ENCODE measurements at places on chromosomes 12 and 14.

DNA sequence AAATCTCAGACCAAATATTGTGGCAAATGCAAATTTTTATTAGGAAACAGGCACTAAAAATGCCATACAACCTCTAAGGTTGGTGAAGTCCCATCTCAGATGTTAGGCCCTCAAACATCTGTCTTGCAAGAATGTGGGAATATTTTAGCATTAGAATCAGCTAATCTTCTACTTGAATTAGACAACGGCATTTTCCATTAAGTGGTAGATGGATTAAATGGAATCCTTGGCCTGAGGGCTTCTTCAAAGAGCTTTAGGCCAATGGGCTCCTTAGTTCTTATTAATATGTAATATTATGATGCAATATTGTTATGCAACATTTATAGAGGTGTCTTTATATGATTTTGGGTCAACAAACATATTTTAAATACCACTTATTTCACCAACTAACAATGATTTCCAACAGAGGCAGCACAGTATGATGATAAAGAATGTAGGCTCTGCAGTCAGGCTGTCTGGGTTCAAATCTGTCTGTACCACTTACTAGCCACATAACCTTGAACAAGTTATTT lies 122.9 kb upstream of the PLEKHA5 start:
- DNase-seq = no peak

DNA sequence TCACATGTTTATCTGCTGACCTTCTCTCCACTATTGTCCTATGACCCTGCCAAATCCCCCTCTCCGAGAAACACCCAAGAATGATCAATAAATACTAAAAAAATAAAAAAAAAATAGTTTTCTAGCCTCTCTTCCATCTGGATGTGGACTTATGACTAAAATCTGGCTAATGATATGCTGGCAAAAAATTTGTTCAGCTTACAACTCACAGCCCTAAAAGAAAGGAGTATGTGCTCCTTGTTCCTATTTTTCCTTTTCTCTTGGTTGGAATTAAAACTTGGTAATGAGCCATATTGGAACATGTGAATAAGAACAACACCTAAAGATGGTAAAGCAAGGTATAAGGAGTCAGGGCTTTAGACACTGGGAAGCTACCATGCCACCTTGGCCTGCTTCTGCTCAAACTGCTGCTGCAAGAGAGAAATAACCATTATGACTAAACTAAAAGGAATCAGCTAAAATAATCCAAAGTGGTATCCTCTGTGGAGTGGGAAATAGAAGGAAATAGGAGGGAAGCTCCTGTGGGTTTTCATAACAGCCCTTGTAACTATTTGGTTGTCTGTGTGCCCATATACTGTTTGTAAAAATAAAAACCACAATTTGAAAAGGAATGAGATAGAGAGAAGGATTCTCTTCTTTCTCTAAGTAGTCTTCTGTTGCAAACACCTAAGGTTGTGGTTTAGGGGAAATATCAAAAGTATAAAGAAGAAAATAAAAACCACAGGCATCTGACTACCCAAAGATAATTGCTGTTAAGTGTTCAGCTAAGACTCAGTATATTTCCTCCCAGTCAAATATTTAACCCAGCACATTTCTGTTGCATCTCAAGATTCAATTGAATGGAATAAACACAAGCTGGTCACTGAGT lies 53.8 kb downstream of the SDR9C7 start:
- no peak for DNase-seq

- DNase-seq = no peak
Measured at GRCh38 chr12:58801986-58802385, 118.3 kb downstream of the LRIG3 start.

DNA sequence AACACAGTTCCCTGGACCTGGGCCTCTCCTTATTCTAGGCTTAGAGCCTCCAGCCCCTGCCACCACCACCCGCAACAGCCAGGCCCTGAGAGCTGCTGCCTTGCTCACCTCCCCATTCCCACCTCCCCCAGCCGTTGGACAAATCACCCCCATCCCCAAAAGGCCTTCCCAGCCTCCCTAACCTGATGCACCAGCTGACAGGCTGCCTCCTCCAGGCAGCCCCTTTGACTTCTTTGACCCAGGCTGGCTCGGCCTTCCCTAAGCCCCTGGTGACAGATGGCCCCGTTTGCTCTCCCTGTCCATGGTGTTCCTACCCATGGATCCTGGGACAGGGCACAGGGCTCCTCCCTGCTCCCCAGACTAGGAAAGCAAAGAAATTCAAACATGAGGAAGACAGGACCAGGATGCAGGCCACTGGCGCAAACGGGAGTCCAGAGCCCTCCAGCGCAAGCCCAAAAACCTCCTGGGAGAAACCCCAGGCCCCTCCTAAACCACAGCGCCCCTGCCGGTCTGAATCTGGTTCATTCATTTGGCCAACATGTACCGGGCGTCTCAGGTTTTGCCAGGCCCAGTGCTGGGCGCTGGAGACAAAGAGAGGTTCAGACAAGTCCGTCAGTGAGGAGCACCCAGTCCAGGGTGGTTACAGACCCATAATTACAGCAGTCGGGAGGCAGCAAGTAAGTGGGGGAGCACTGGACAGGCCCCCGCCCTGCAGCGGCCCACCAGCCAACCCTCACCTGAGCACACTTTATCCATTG lies 2.4 kb downstream of the AKT1 start:
- no peak for DNase-seq

DNA sequence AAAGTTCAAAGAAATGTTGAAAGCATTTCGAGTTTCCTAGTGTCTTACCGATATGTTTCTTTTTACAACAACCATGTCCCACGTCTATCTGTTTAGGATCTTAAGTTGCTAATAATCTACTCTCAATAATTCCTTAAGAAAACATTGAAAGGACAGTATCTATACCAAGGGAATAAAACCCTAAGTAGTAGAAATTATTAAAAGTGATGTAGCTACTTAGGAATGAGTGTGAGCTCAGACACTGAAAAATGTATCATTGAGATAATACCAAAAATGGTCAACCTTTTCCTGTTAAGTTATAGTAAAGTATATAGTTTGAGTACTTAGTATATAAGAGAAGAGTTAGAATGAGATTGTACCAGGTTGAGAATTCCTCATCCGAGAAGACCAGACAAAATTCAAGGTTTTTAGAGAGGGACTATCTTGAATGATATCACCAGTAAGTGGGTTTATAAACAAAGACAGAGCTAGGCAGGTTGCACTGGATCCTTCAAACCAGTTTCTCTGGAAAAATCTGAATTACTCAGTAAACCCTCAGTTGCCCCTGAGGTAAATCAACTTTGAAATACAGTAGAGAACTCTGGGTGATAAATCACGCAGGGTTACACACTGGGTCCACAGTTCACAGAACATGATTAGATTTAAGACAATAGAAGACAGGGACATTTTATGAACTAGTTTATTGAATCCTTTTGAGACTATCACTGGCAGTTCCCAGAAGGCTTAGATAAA lies 96.8 kb downstream of the ERGIC2 start:
- no peak for DNase-seq

DNA sequence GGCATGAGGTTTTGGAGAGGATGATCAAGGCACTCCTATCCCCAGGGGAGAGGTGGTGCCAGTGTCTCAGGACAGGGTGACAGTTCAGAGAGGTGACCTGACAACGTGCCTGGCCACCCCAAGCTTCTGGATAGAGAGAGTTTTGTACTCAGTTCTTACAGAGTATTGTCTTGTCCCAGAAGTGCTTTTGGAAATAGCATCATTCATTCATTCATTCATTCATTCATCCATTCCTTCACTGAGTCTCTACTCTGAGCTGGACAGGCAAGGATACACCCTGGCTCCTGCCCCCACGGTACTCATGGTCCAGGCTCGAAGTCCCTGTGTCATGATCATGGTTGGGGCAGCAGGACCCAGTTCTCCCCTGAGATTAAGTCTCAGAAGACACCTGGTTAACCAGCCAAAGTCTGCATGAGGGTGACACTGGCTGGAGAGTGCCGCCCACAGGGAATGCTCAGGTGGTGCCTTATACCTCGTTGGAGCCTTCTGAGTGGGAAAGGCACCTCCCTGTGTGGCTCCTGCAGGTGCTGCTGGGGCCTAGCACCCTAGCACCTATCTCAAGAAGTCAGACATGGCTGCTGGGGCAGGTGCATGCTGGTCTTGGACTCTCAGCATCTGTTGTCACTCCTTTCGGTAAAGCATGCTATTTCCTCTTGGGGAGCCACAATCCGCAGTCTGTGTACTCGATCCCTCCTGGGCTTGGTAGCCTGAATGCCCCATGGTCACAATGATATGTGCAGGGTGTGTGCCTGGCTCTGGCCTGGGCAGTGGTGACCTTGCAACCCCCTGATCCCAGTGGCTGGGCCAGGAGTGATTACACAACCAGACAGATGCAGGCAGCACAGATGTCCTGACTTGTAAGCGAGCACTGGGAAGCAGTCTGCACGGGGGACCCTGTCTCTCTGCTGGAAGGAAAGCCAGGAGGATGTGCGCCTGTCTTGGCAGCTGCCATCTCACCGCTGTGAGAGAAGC lies 57.8 kb downstream of the C14orf132 start:
- DNase-seq = no peak

GRCh38 chr12:92070054-92070863 lies 75.4 kb downstream of the BTG1 start:
- no peak for DNase-seq

- DNase-seq = no peak
Measured at GRCh38 chr12:96120359-96121100, 73.6 kb upstream of the ELK3 start.

DNA sequence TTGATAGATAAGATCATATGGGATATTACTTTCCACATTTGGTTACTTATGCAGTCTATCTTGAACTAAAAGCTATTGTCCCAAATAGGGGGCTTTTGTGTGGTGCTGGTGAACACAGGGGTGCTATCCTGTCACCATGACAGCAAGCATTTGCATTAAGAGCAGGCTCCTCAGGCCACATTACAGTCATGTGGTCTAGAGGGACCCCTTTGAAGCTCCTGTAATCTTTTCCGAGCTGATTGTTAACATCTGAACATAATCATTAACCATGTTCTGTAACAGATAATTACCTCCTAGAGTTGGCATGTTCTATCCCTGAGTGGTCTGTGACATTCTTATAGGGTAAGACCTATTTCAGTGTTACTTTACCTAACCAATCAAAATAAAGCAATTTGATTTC lies 178.8 kb downstream of the KTN1 start:
- no peak for DNase-seq

- DNase-seq = no peak
Measured at GRCh38 chr12:129296671-129297070, 443.4 kb downstream of the GLT1D1 start.

- no peak for DNase-seq
Measured at GRCh38 chr12:23133471-23133870, 508.5 kb downstream of the ETNK1 start.

- DNase-seq = no peak
Measured at GRCh38 chr14:55198749-55199148, 7.4 kb upstream of the DLGAP5 start.

- no peak for DNase-seq
Measured at GRCh38 chr12:46342562-46343033, 30.0 kb downstream of the SLC38A2 start.

GRCh38 chr14:65132855-65133254 lies 30.5 kb upstream of the MAX start:
- DNase-seq = no peak

GRCh38 chr14:101585211-101585610 lies 23.9 kb downstream of the DIO3 start:
- no peak for DNase-seq

DNA sequence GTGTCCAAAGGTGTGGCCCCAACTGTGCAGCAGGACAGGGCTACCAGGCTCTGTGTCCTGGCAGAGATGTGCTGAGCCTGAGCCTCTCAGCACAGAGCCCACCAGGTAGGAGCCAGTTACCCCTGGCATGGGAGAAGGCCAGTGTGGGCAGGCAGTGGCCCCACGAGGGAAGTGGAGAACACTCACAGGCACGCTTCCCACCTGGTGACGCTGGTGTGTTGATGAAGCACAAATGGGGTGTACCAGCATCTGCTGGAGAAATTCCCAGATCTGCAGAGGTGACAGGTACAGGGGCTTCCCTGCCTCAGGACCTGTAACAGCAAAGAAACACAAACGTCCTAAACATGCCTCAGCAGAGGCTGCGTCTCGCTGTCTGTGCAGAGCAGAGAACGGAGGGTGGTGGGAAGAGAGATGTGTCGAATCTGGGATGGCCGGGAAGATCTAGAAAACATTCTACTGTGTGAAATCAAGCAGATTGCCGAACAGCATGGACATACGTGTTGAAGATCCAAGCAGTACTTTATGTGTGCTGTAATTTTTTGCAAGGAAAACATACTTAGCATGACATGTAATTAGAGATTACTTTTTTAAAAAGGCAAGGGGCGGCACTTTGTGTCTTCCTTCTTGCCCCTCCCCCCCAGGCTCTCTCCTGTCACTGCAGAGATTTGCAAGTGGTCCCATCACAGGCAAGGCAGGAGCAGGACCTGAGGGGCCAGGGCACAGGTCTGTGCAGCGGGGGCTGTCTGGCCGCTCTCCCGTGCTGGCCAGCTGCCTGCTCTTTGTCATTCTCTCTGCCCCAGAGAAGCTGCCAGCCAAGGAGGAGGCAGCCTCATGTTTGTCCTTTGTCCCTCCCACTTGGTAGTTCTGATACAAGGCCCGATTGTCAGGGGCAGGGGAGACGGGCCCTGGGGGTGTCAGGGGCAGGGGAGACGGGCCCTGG lies 17.3 kb downstream of the HIP1R start:
- DNase-seq = no peak

GRCh38 chr14:81125536-81125935 lies 95.2 kb downstream of the GTF2A1 start:
- no peak for DNase-seq

DNA sequence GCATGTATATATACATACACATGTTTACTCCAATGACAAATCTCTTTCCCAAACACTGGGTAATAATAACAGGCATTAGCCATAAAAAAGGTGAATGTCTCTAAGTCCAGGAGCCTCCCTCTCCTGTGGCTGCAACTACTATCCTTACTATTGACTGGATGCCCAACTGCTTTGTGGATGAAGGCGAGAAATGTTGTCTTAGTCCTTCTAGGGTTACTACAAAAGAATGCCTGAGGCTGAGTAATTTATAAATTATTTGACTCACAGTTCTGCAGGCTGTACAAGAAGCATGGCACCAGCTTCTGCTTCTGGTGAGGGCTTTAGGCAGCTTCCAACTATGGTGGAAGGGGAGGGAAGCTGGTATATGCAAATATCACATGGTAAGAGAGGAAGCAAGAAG lies 366.0 kb upstream of the DDHD1 start:
- DNase-seq = no peak

DNA sequence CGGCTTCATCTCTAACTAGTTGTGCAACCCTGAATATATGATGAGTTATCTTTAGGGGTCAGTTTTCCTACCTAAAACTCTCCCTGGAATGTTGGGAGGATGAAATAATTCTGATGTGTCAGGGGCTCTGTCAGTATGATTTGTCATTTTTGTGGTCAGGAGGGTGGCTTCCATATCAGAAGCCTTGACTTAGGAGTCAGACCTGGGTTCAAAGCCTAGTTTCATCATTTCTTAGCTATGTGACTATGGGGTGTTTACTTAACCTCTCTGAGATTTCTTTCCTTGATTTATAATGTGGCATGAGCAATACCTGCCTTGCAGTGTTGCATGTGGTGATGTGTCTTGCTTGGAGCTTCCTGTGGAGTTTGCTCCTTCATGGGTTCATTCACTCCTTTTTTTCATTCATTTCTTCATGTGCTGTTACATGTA lies 146.8 kb downstream of the CHST11 start:
- no peak for DNase-seq
